WTC11 (cell line): ENCODE measurements at places on chromosomes 13 and 19. TPM values are rescaled to one million over a fixed set of nuclear protein-coding genes. Genes with fewer than 3 reads are reported as not detected.
A peak's percentile ranks its signal among the peaks of the same experiment; 100 is the strongest.

GRCh38 chr13:110696776-110697175 is 9.1 kb downstream of the CARS2 start:
- no peaks in the 10 kb centered on the region for H3K27me3 ChIP-seq
- no peak for DNase-seq
- H3K4me1 ChIP-seq = no peaks in the 10 kb centered on the region
- H3K36me3 ChIP-seq = peaks cover 49% of the 10 kb centered on the region
- no peak overlapping the region for H3K4me3 ChIP-seq

Gene SHISA7
- 0.79 to 0.94 TPM (median 0.87 TPM) in 3 replicates for total RNA-seq

GRCh38 chr19:24046550-24046949 is 40.4 kb upstream of the ZNF254 start:
- peaks cover 75% of the 10 kb centered on the region for H3K36me3 ChIP-seq
- no peaks in the 10 kb centered on the region for H3K27me3 ChIP-seq
- H3K27ac ChIP-seq = no peak overlapping the region

Gene LPAR6
- total RNA-seq = 3.3 to 4.2 TPM (median 3.9 TPM) in 3 replicates

GRCh38 chr13:102693250-102693649 is 1.6 kb downstream of the METTL21C start:
- H3K27me3 ChIP-seq = no peaks in the 10 kb centered on the region
- H3K4me3 ChIP-seq = no peak overlapping the region
- no peak for DNase-seq
- H3K4me1 ChIP-seq = peaks cover 27% of the 10 kb centered on the region
- H3K36me3 ChIP-seq = peaks cover under 1% of the 10 kb centered on the region; the same call in 1 of the 2 replicates
- H3K27ac ChIP-seq = no peak overlapping the region

DNA sequence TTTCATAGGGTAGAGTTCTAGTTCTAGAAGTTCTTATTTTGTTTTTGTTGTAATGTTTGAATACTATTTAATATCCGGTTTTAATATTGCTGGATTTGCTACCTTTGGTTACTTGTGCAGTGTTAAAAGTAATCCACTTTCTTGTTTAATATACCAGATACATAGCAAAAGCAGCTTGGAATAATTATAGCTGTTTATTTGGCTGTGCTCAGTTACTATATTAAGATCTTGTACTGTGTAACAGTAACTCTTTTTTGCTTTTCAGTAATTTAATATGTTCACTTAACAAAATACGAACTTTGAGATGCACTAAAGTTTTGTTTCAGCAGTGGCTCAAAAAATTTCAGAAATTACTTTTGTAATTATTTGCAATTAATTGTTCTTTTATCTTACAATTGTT is 50.9 kb downstream of the AKAP11 start:
- no peak overlapping the region for H3K4me3 ChIP-seq
- no peaks in the 10 kb centered on the region for H3K36me3 ChIP-seq
- H3K27me3 ChIP-seq = no peaks in the 10 kb centered on the region
- peaks cover 27% of the 10 kb centered on the region for H3K4me1 ChIP-seq

- peak; percentile 44 for DNase-seq
- no peak overlapping the region for H3K27ac ChIP-seq
- H3K27me3 ChIP-seq = no peaks in the 10 kb centered on the region
- peaks cover 8% of the 10 kb centered on the region for H3K36me3 ChIP-seq
Measured at GRCh38 chr19:49514151-49514550, 1.7 kb downstream of the FCGRT start.

DNA sequence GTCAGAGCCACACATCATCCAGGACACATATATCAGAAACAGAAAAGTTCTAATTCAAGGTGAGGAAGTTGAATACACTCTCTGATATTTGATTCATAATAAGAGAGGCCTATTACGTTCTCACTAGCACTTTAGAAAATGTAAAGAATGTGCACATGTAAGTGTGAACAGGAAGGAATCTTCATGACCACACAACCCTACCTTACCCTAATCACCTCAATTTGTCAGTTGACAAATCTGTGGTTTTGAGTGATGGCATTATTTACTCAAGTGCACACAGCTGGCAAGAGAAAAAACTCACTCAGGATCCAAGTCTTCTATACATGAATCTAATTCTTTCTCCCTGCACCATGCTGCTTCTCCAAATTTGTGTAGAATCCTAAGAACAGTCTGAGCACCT is 445.8 kb downstream of the SUCLA2 start:
- no peaks in the 10 kb centered on the region for H3K36me3 ChIP-seq
- no peak overlapping the region for H3K27ac ChIP-seq
- H3K4me1 ChIP-seq = peaks cover 25% of the 10 kb centered on the region
- no peak overlapping the region for H3K4me3 ChIP-seq
- H3K27me3 ChIP-seq = no peaks in the 10 kb centered on the region

- peak; percentile 100 for DNase-seq
- peaks cover 6% of the 10 kb centered on the region for H3K27me3 ChIP-seq
- peak overlapping the region; percentile 74 for H3K4me3 ChIP-seq
Measured at GRCh38 chr19:38949580-38950367, 19.0 kb downstream of the MRPS12 start.

DNA sequence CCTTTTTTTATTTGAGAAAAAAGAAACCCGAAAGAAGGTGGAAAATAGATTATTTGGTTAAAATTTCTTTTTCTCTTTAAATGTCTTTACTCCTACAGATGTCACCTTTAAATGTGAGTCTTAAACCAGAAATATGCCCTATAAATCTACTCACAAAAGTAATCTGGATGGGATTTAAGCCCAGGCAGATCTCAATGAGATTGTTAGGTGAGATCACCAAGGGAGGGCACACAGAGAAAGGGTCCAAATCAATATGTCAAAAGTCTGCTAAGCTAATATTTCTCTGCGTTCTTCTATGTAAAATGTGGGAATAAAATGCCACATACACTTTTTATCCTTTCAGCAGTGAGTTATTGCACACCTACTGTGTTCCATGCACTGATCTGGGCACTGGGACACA is 32.9 kb downstream of the WASF3 start:
- no peaks in the 10 kb centered on the region for H3K36me3 ChIP-seq
- H3K4me3 ChIP-seq = no peak overlapping the region
- H3K27me3 ChIP-seq = no peaks in the 10 kb centered on the region; the same call in 1 of the 2 replicates

DNA sequence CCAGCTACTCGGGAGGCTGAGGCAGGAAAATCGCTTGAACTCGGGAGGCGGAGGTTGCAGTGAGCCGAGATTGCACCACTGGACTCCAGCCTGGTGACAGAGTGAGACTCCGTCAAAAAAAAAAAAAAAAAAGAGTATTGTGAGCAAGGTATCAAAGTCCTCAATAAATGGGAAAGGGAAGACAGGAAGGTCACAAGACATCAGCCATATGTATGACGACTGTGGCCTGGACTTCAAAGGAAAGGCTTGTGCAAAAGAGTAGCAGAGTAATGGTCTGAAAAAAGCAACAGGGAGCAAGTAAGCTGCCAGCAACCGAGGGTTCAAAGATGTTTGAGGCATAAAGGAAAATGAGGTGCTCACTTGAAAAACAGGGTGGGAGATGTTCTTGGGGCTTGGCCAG is 116.0 kb upstream of the WASF3 start:
- H3K27ac ChIP-seq = no peak overlapping the region
- no peaks in the 10 kb centered on the region; the same call in 1 of the 2 replicates for H3K27me3 ChIP-seq
- DNase-seq = no peak
- H3K4me1 ChIP-seq = no peaks in the 10 kb centered on the region

DNA sequence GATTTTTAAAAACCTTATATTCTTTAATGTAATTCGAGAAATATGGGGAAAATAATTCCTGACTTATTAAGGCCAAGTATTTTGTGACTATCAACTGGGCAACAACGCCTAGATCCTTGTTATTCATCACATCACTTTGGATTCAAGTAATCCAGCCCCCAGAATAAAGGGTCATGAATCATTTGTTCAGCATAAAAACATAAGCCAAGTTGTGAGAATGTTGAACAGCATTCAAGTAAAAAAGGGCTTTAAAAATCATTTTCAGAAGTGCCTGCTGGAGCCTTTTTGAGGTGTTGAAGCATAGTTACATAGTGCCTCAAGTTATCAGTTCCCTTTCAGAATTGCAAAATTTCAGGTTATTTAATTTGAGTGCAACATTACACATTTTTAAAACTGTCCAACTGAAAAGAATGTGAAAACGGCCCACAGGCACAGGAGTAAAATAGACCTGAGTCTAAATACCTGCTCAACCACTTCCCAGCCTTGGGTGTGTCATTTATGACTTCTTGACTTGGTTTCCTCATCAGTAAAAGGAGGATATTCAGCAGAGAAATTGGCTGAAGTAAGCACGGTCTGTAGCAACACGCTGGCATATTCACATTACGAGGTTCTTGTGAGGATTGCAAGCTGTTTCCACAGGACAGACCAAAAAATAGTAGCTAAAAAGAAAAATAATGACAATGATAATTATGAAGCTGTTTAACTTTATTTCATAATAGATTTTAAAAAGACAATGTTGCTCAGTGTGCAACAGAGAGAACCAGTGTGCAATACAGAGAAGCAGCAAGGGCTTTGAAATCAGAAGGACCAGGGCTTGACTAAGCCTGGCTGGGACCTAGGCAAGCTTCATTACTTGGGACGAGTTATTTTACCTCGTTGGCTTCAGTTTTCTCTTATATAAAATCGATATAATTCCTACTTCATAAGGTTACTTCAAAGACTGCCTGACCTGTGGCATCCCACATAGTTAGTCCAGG is 56.6 kb downstream of the MBNL2 start:
- no peak overlapping the region for H3K4me3 ChIP-seq
- peaks cover 5% of the 10 kb centered on the region; the same call in 1 of the 2 replicates for H3K4me1 ChIP-seq
- H3K27ac ChIP-seq = no peak overlapping the region

- no peak for DNase-seq
- no peaks in the 10 kb centered on the region for H3K27me3 ChIP-seq
- no peaks in the 10 kb centered on the region for H3K36me3 ChIP-seq
- peaks cover 5% of the 10 kb centered on the region for H3K4me1 ChIP-seq
Measured at GRCh38 chr13:42113478-42113877, 65.0 kb downstream of the DGKH start.

GRCh38 chr13:114203536-114203935 is 24.5 kb downstream of the CFAP97D2 start:
- no peak overlapping the region for H3K4me3 ChIP-seq
- H3K4me1 ChIP-seq = peaks cover 13% of the 10 kb centered on the region
- peaks cover 8% of the 10 kb centered on the region; the same call in 1 of the 2 replicates for H3K27me3 ChIP-seq

DNA sequence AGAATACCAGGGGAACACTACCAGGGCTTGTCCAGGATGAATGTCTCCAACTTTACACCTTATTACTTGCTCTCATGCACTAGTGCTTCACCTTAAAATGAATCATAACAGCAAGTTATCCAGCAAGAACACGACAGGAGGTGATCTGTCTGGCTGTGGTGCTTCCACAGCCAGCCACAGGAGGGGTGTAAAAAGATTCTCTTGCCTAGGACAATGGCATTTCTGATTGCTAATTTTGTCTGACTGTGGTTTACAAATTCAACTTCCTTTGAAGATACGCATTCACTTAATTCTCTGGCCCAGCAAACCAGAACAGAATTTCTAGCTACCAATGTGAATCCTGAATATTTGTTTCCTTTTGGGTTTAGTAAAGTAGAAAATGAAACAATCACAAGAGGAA is 23.1 kb upstream of the COG3 start:
- H3K27ac ChIP-seq = no peak overlapping the region
- H3K36me3 ChIP-seq = no peaks in the 10 kb centered on the region
- no peak overlapping the region for H3K4me3 ChIP-seq
- 0 out of 2 replicates have a peak, but pooled peaks cover 3% of the 10 kb centered on the region for H3K27me3 ChIP-seq
- no peak for DNase-seq

GRCh38 chr19:16868423-16869130 is 20.2 kb upstream of the F2RL3 start:
- no peaks in the 10 kb centered on the region for H3K27me3 ChIP-seq
- DNase-seq = no peak
- H3K36me3 ChIP-seq = peaks cover 41% of the 10 kb centered on the region
- 0 out of 2 replicates have a peak overlapping the region, but pooled peaks have one; percentile 32 for H3K27ac ChIP-seq
- no peaks in the 10 kb centered on the region for H3K4me1 ChIP-seq

- no peak overlapping the region for H3K27ac ChIP-seq
- H3K27me3 ChIP-seq = no peaks in the 10 kb centered on the region; the same call in 1 of the 2 replicates
- peaks cover 70% of the 10 kb centered on the region for H3K36me3 ChIP-seq
- peaks cover 23% of the 10 kb centered on the region for H3K4me1 ChIP-seq
Measured at GRCh38 chr19:58551577-58552471, 3.1 kb downstream of the CHMP2A start.

GRCh38 chr19:48616491-48617056 is 1.7 kb upstream of the FAM83E start:
- H3K4me3 ChIP-seq = peak overlapping the region; percentile 99
- H3K27me3 ChIP-seq = no peaks in the 10 kb centered on the region
- H3K27ac ChIP-seq = peak overlapping the region; percentile 84
- peaks cover 59% of the 10 kb centered on the region for H3K4me1 ChIP-seq
- no peak for DNase-seq

DNA sequence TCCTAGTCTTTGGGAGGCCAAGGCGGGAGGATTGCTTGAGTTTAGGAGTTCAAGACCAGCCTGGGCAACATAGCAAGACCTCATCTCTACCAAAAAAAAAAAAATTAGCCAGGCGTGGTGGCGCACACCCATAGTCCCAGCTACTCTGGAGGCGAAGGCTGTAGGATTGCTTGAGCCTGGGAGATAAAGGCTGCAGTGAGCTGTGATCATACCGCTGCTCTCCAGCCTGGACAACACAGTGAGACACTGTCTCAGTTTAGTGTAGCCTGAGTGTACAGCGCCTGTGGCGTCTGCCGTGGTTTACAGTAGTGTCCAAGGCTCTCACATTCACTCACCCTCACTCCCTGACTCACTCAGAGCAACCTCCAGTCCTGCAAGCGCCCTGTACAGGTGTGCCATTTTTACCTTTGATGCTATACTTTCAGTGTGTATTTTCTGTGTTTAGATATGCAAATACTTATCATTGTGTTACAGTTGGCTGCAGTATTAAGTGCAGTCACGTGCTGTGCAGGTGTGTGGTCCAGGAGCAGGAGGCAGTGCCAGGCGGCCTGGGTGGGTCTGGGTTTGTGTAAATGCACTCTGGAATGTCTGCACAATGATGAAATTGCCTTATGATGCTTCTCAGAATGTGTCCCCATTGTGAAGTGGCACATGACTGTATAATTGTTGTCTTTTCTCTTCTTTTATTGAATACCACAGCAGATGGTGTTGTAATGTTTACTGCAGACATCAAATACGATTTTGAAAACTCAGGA is 36.1 kb upstream of the DCUN1D2 start:
- no peak for DNase-seq
- peaks cover 7% of the 10 kb centered on the region for H3K4me1 ChIP-seq
- H3K27me3 ChIP-seq = no peaks in the 10 kb centered on the region
- peaks cover 38% of the 10 kb centered on the region for H3K36me3 ChIP-seq
- H3K27ac ChIP-seq = 0 out of 2 replicates have a peak overlapping the region, but pooled peaks have one; percentile 12
- H3K4me3 ChIP-seq = no peak overlapping the region

GRCh38 chr13:28636069-28636468 is 22.9 kb upstream of the POMP start:
- no peak overlapping the region for H3K27ac ChIP-seq
- H3K36me3 ChIP-seq = no peaks in the 10 kb centered on the region
- no peaks in the 10 kb centered on the region for H3K27me3 ChIP-seq
- H3K4me3 ChIP-seq = no peak overlapping the region
- peaks cover 14% of the 10 kb centered on the region for H3K4me1 ChIP-seq

DNA sequence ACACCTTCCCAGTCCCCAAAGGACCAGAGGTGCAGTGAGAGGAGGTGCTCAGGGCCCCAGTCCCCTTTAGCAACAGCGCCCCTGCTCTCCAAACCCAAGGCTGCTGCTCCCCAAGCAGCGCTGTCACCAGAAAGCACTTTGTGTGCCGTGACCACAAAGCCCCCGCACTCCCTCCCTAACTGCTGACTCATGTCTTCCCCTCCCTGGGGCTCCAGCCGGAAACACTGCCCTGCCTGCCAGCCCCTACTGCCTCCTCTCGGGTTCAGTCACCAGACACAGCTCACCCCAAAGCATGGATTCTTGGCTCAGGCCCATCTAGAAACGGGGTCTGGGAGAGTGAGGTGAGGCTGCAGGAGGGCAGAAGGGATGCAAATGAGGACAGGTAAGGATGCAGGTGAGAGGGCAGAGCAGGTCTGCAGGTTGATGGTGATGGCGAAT is 4.9 kb upstream of the TNFSF14 start:
- H3K27ac ChIP-seq = 0 out of 2 replicates have a peak overlapping the region, but pooled peaks have one; percentile 12
- peaks cover 3% of the 10 kb centered on the region for H3K36me3 ChIP-seq
- peak overlapping the region; percentile 12; the same call in 1 of the 2 replicates for H3K4me3 ChIP-seq
- peaks cover 12% of the 10 kb centered on the region for H3K27me3 ChIP-seq

Gene OSCAR
- 1.7 to 2.7 TPM (median 2.3 TPM) in 3 replicates for total RNA-seq
